ENCODE measurements at places on chromosomes 6 and 20.

DNA sequence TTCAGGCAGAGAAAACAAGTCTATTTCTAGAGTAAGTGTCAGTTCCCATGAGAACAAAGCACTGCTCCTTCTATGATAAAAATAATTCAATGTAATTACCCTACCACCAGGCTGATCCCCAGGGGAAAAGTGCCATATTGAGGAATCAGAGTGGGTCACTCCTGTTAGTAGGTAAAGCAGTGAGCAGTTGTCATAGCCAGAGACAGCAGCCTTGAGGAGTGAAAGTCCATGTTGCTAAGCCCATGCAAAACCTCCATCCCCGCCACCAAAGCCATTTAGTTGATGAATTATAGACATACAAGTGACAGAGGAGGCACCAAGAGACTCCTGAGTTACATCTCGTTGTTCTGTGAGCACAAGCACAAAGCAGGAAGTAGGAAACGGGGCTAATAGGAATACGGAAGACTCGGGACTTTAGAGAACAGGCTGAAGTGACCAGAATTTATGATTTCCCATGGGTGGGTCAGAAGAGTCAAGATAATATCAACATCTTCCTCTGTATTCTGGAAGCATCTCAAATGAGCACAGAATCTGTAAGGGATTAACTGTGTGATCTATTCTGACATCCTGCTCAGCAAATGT lies 197.9 kb downstream of the MAFB start:
- DNase-seq, result no peak

DNA sequence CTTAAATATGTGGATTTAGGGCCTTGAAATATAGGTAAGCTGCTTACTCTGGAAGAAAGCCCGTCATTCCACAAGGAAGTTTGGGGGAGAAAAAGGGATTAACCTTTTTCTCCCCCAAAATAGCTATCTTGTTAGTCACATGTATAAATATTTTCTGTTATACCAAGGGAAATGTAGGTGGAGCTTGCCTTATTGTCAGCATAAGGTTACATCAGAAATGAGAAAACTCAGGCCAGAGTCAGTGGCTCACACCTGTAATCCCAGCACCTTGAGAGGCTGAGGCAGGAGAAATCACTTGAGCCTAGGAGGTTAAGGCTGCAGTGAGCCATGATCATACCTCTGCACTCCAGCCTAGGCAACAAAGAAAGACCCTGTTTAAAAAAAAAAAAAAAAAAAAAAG lies 129.9 kb downstream of the LRFN2 start:
- DNase-seq, result no peak

DNA sequence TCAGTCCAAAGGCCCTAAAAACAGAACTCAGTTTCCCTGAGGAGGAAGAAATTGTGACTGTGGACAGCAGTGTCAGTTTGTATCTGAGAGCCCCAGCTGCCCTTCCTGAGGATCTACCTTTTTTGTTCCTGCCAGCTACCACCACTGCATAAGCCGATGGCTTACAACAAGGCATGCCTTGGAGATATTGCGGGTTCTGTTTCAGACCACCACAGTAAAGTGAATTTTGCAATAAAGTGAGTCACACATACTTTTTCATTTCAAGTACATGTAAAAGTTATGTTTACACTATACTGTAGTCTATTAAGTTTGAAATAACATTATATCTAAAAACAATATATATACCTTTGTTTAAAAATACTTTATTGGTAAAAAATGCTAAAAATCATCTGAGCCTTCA lies 9.6 kb upstream of the CST3 start:
- DNase-seq, result no peak

DNA sequence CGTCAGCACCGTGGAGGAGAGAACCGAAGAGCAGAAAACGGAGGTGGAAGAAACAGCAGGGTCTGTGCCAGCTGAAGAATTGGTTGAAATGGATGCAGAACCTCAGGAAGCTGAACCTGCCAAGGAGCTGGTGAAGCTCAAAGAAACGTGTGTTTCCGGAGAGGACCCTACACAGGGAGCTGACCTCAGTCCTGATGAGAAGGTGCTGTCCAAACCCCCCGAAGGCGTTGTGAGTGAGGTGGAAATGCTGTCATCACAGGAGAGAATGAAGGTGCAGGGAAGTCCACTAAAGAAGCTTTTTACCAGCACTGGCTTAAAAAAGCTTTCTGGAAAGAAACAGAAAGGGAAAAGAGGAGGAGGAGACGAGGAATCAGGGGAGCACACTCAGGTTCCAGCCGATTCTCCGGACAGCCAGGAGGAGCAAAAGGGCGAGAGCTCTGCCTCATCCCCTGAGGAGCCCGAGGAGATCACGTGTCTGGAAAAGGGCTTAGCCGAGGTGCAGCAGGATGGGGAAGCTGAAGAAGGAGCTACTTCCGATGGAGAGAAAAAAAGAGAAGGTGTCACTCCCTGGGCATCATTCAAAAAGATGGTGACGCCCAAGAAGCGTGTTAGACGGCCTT lies 41.6 kb downstream of the ZBTB2 start:
- no peak for DNase-seq

DNA sequence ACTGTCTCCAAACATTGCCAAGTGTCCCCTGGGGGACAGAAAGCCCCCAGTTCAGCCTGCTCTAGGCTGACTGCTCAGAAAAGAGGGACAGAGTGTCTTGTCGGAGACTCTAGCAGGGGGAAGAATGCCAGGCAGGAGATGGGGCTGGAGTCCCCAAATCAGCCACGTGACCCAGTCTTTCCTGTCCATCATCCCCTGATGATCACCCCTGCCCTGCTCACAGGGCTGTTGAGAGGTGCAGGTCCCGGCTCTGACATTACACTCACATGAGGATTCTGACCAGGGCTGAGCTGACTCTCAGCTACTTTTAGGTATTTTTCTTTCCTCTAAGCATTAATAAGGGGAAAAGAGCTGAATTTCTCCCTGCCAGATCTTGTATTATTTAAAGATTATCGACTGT lies 115.8 kb downstream of the SULF2 start:
- no peak for DNase-seq

- no peak for DNase-seq
Observed at GRCh38 chr6:166387642-166388289, 5.0 kb upstream of the MPC1 start.

GRCh38 chr20:64035066-64035932 lies 683 bp upstream of the C20orf204 start:
- no peak for DNase-seq

DNA sequence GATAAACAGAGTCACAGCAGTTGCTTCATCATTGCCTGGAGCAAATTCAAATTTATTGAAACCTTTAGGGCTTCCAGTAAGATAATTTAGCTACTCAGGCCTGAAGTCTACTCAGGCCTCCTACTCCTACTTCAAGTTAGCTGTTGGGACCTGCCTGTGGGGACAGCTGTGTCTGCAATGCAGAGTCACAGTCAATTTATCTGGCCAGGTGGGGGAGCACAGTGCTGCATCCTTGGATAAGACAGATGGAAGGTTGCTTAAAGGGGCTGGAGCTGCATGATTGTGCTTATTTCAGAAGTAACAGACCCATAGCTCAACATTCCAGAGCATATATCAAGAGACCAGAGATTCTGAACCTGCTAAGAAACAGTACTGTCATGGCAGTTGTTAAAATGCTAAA lies 932.1 kb downstream of the QKI start:
- no peak for DNase-seq

DNA sequence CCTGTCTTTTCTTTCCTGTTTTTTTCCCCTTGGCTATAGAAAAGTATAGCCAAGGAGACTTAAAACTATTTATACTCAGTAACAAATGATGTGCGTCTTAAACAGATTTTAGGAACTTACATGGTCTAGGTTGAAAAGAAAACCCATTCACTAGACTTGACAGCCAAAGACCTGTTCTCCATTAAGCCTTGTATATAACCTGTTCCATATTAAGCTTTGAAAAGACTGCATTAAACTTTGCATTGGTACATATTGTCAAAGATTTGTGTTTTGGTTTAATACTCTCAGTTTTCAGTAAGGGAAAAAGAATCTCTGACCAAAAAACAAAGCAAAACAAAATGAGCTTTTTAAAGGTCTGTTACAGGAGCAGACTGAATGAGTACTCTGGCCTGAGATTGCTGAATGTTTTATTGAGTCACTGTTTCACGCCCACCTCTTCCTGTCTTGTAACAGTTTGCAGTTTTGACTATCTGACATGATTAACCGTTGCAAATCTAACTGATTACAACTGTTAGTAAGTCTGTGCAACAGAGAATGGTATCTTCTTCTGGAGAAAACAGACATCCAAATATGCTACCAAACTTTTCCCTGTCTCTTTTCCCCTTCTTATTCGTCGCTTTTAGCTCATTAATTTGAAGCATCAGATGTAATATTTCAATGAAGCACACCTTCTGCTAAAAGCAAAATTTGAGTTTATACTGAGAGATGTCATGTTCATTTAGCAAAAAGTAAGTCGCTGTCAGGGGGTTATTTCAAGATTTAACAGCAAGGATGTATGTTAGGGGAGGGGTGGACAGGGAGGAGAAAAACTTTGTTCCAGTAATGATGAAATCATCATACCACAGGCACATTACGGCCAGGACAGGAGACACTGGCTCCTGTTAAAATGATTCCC lies 59.1 kb upstream of the SUPT3H start:
- DNase-seq, result no peak

DNA sequence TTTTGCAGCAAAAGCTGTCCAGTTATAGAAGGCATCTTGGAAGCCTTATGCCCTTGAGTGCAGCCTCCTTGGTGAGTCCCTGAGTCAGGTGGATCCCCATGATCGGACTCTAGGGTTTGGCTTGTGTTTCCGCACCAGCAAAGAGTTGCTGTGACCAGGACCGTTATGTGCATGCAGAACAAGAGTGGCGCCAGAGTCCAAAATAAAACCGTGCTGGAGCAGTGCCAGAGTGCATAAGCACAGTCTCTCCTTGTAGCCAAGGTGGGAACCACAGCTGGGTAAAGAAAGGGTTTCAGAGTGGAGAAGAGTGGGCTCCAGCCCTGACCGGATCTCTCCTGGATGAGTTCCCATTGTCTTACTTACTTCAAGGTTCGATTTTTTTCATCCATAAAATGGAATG lies 58.6 kb downstream of the FOXA2 start:
- no peak for DNase-seq

- no peak for DNase-seq
Observed at GRCh38 chr20:15077733-15078250, 740.4 kb upstream of the FLRT3 start.

- no peak for DNase-seq
Observed at GRCh38 chr6:157550114-157550989, 169.4 kb downstream of the ZDHHC14 start.

- DNase-seq, result no peak
Observed at GRCh38 chr20:2357114-2357513, 23.6 kb upstream of the TGM6 start.

GRCh38 chr6:126307849-126308248 lies 32.1 kb upstream of the CENPW start:
- DNase-seq, result no peak

DNA sequence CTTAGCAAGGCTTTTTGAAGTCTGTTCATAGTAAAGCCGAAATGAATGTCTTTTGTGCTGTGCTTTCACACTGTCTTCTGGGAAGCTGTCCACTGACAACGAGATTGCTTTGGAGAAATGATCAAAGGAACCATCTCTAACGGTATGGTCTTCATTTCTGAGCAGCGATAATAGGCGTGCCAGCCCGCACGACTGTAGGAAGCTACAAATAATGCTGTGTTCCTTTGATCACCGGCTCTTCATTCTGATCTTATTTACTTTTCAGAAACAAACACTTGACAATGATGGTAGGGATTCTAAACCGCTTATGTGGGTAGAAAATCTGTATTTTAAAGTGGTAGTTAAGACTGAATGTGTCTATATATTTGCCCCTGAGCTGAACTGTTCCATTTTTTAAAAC lies 306.6 kb upstream of the EXOC2 start:
- no peak for DNase-seq

GRCh38 chr20:23254034-23254433 lies 96.6 kb upstream of the NXT1 start:
- no peak for DNase-seq

DNA sequence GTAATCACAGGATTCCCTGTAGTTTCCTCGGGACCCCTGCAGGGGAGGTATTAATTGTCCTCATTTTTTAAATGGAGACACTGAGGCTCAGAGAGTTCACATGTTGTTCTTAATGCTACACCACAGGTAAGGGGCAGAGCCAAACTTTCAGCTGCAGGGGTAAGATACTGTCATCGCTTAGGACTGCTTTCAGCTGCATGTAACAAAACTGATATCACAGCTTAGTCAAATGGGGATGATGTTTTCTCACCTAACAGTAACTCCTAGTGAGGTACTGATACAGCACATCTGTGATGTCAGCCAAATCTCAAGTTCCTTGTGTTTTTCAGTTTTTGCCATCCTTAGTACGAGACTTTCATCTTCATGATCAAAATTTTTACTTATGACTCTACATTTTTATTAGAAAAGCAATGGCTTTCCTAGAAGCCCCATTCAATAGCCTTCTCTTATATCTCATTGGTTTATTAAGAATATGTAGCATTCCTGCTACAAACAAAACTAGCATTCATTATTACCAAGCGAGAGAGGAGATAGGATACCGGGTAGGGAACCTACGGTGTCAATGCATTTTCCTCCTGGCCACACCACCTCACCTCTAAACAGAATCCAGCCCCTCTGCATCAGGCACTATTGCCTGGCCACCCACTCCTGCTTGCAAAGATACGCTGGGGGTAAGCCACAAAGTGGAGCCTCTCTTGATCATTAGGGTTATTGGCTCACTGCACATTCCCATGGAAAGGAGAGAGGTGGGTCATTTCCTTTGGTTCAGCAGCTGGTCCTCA lies 557.5 kb downstream of the CD83 start:
- DNase-seq, result no peak

GRCh38 chr6:121540210-121540609 lies 104.8 kb downstream of the GJA1 start:
- no peak for DNase-seq

GRCh38 chr6:44960898-44961297 lies 367.2 kb upstream of the RUNX2 start:
- no peak for DNase-seq

- no peak for DNase-seq
Observed at GRCh38 chr6:148701375-148701774, 45.5 kb upstream of the UST start.

GRCh38 chr6:12648171-12648570 lies 68.4 kb upstream of the PHACTR1 start:
- no peak for DNase-seq

- no peak for DNase-seq
Observed at GRCh38 chr6:113893451-113893850, 36.3 kb downstream of the MARCKS start.

- peak; percentile 28 for DNase-seq
Observed at GRCh38 chr6:126170978-126171382, 168.9 kb upstream of the CENPW start.

DNA sequence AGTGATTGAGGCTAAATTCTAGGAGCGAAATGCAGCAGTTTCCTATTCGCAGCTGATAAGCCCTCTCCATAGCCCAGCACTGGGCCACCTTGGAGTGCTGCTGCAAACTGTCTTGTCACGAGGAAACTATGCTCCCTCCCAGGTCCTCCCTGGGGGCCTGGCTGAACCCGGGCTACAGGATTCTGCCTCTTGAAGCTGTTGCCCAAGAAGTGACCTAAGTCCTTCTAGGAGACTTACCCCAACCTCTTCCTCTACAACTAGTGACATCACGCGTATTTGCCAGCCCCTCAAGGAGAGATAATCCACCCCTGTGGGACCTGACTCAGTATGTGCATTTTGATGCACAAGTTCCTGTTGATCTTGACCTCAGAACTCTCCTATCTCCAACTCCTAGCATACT lies 26.5 kb upstream of the ZFAND3 start:
- DNase-seq, result no peak

Measured in KG1 (cell line).